ENCODE measurements at places on chromosomes 16 and 17.

DNA sequence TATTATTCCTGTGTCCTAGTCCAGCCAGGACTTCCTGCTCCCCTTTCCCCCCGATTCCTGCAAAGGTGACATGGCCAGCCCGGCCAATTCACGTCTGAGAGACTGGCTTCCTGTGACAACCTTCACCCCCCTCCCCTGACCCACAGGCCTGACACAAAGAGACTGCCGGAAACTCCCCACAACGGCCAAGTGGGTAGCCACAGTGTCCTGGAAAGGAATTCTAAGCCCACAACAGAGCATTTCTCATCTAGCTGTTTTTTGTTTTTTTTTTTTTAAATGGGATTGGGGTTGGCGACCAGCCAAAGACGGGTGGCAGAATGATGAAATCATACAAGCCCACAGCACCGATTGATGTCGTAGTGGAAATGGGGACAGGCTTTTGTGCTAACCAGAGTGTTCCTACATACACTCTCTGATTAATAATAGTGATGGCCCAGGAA, 2.8 kb upstream of the XAF1 start:
- no peaks in the 10 kb centered on the region for H3K27me3 ChIP-seq
- peak overlapping the region; percentile 97 for H3K27ac ChIP-seq
- H3K36me3 ChIP-seq, result no peaks in the 10 kb centered on the region
- H3K4me3 ChIP-seq, result no peak overlapping the region
- H3K4me1 ChIP-seq, result peaks cover 24% of the 10 kb centered on the region

- H3K27ac ChIP-seq, result no peak overlapping the region
- DNase-seq, result no peak
- no peaks in the 10 kb centered on the region for H3K27me3 ChIP-seq
- H3K36me3 ChIP-seq, result no peaks in the 10 kb centered on the region
These were observed 17.3 kb upstream of the WFDC1 start for GRCh38 chr16:84277244-84277823.

DNA sequence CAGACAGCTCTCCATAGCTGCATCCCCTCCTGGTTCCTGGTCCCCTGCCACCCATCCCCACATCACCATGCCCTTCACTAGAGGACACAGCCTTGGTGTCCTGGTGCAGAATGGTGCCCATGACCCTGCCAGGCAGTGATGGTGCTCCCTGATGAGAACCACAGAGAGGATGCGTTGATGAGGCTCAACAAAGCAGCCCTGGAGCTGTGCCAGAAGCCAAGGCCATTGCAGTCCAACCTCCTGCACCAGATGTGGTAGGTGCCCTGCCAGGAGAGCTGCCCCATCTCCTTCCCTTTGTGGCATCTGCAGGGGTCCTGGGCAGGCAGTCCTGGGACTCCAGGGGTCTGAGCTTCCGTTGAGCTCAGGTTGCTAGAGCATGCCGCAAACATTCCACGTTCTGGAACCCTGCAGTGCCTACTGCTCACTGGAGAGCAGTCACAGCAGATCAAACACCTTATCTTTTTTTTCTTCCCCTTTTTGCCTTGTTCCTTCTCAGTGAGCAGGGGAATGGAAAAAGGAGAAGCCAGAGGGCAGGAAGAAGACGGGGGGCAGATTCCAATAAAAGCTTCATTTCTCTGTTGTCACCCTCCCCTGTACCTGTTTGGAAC, 5.3 kb upstream of the EPN3 start:
- H3K27ac ChIP-seq, result no peak overlapping the region
- DNase-seq, result no peak
- H3K4me1 ChIP-seq, result peaks cover 18% of the 10 kb centered on the region
- no peak overlapping the region for H3K4me3 ChIP-seq
- no peaks in the 10 kb centered on the region for H3K36me3 ChIP-seq

- H3K27me3 ChIP-seq, result no peaks in the 10 kb centered on the region
- H3K36me3 ChIP-seq, result peaks cover 6% of the 10 kb centered on the region
- DNase-seq, result peak; percentile 51
These were observed 3.6 kb downstream of the CORO1A start for GRCh38 chr16:30186782-30187555.

DNA sequence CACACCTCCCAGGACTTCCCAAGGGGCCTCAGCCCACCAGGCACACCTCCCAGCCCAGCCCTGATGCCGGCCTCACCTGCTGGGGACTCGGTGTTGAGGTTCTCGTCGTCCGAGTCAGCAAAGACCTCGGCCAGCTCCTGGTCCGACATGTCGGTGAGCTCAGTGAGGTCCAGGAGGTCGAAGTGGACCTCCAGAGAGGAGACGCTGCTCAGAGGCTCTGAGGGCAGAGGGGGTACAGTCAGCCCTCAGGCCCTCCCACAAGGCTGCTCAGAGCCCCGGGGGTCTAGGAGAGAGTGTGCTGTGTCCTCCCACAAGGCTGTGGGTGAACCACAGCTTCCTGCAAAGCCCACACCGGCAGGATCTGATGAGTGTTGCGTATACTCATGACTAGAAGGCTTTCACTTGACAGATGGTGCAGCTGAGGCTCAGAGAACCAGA, 10.5 kb downstream of the DBNDD1 start:
- no peak overlapping the region for H3K4me3 ChIP-seq
- no peak overlapping the region for H3K27ac ChIP-seq
- no peaks in the 10 kb centered on the region for H3K27me3 ChIP-seq
- no peak for DNase-seq

- H3K4me3 ChIP-seq, result no peak overlapping the region
- peaks cover 99% of the 10 kb centered on the region for H3K36me3 ChIP-seq
- H3K27ac ChIP-seq, result no peak overlapping the region
- H3K4me1 ChIP-seq, result no peaks in the 10 kb centered on the region
- DNase-seq, result no peak
These were observed 63.4 kb upstream of the GSG1L start for GRCh38 chr16:28126684-28127620.

GRCh38 chr16:81453091-81453728, 8.6 kb downstream of the CMIP start:
- peaks cover 35% of the 10 kb centered on the region for H3K4me1 ChIP-seq
- no peak for DNase-seq
- no peak overlapping the region for H3K4me3 ChIP-seq
- H3K27ac ChIP-seq, result no peak overlapping the region
- peaks cover 41% of the 10 kb centered on the region for H3K36me3 ChIP-seq

GRCh38 chr16:86213437-86214205, 296.7 kb upstream of the FOXF1 start:
- H3K4me1 ChIP-seq, result no peaks in the 10 kb centered on the region
- no peak overlapping the region for H3K4me3 ChIP-seq
- DNase-seq, result no peak

- no peak overlapping the region for H3K27ac ChIP-seq
- H3K27me3 ChIP-seq, result no peaks in the 10 kb centered on the region
- H3K36me3 ChIP-seq, result peaks cover 76% of the 10 kb centered on the region
- H3K4me3 ChIP-seq, result no peak overlapping the region
These were observed 11.6 kb downstream of the MYBBP1A start for GRCh38 chr17:4543557-4544026.

DNA sequence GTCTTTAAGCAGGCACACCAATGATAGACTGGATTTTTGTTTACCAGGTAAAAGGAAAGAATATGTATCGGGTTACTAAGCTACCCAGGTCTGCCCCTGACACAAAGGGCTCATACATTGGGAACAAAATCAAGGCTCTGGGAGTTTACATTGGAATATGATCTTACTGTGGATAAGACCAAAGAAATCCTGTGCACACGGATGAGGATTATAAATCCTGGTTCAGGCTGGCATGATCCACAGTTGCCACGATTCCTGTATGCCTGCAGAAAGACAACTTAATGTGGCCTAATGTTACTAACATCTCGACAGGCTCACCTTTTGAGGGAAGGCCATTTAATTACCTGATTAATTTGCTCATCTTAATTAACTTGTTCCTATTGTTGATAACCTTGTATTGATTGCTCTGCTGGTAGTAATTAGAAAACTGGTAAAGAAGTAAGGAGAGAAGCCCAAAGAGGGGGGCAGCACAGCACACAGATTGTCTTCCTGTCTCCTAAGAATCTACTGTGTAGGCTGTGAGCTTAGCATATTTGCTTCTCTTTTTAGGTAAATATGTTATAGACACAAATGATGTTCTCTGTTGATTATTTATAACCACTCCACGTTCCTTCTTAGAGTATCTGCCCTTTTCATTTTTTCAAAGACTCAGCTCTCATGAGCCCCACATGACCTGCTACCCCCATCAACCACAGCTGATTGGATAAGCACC, 51.0 kb upstream of the TOX3 start:
- no peak overlapping the region for H3K27ac ChIP-seq
- no peaks in the 10 kb centered on the region for H3K27me3 ChIP-seq
- DNase-seq, result no peak
- H3K4me1 ChIP-seq, result no peaks in the 10 kb centered on the region
- no peaks in the 10 kb centered on the region for H3K36me3 ChIP-seq

DNA sequence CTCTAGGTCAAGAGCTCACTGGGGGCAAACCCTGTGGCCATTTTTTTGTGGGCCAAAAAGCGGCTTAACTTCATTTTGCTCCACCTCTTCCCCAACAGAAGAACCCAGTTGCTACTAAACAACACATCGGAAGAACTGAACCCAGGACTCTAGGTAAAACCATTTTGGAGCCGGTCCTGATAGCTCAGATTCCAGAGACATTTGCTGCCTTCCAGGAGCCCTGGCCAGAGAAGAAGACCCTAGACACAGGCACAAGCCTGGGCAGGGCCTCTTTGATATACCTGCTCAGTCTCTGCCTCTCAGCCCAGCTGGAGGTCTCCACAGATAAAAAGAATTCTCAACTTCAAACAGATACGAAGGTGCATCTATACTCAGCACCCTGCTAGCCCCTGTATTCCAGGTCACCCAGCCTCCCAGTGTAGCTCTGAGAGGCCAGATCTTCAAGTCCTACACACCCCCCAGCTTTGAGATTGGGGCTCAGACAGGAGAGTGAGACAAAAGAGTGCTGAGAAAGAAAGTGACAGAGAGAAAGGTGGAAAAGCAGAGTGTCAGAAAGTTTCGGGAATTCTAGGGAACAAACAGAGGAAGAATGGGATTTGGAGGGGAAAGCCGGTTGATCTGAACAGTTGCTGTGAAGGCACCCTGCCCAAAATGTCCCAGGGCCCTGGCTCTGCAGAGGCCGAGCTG, 6.6 kb upstream of the HOXB9 start:
- DNase-seq, result no peak
- H3K27ac ChIP-seq, result no peak overlapping the region
- peaks cover 36% of the 10 kb centered on the region for H3K27me3 ChIP-seq
- no peaks in the 10 kb centered on the region for H3K4me1 ChIP-seq
- H3K36me3 ChIP-seq, result no peaks in the 10 kb centered on the region

- no peak for DNase-seq
- H3K4me3 ChIP-seq, result no peak overlapping the region
- no peaks in the 10 kb centered on the region for H3K36me3 ChIP-seq
- no peaks in the 10 kb centered on the region for H3K27me3 ChIP-seq
- H3K4me1 ChIP-seq, result no peaks in the 10 kb centered on the region
- no peak overlapping the region for H3K27ac ChIP-seq
These were observed 24.9 kb downstream of the HASPIN start for GRCh38 chr17:3748576-3748975.

DNA sequence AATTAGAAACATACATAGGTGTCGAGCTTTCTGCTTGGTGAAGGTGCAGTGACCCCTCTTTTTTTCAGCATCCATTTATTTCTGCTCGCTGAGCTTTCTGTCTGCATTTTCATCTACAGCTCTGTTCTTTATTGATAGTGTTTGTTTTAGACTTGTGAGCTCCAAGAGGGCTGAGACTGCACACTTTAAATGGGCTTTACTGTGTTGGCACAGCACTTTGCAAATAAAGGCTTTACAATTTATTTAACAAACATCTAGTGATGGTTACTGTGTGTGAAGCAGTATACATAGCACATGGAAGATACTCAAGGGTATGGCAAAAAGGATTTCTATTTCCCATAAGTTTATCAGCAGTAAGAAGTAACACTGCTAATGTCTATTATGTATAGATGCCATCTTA, 563.7 kb upstream of the HSBP1 start:
- H3K36me3 ChIP-seq, result no peaks in the 10 kb centered on the region
- H3K27ac ChIP-seq, result no peak overlapping the region
- H3K27me3 ChIP-seq, result no peaks in the 10 kb centered on the region
- no peaks in the 10 kb centered on the region for H3K4me1 ChIP-seq
- DNase-seq, result no peak
- H3K4me3 ChIP-seq, result no peak overlapping the region

GRCh38 chr17:17911001-17911613, 61.1 kb downstream of the TOM1L2 start:
- H3K4me1 ChIP-seq, result peaks cover 20% of the 10 kb centered on the region
- H3K27me3 ChIP-seq, result no peaks in the 10 kb centered on the region
- DNase-seq, result no peak

All from RWPE2 (cell line).